ENCODE measurements at places on chromosomes 3 and 15.

DNA sequence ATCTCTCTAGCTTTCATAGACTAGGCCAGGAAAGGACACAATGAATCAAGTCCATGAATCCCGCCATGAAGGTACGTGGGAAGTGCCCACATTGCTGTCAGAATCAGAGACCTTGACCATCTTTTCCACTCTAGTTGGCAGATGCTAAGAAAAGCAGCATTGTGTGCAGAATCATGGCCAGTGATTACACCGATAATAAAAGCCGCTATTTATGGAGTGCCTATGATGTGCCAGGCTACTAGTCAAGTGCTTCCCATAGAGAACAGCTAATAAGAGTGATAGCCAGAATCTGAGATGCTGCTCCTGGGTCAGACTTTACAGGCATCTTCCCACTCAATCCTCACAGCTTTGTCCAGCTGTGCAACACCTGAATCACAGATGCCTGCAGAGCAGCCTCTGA lies 13.2 kb upstream of the RPL32 start:
- no peak for DNase-seq

DNA sequence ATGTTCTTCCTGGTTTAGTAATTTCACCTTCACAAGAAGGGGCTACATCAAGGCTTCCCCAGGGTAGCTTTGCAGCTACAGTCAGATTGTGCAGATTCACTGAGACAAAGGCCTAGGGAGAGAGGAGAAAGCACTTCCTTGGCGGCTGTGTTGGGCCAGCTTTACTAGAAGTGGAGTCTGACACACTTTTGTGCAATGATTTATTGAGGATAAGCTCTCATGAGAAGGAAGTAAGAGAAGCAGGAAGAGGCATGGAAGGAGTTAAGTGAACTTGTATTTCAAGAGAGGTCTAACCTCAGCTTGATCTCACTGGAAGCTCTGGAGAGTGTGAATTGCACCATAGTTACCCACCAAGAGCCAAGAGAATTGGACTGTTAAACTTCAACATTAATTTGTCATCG lies 78.9 kb downstream of the TGFBR2 start:
- DNase-seq: no peak

GRCh38 chr3:56885879-56886278 lies 84.1 kb upstream of the ARHGEF3 start:
- DNase-seq: no peak

- peak; percentile 30 for DNase-seq
Observed at GRCh38 chr15:87604857-87605446, 651.6 kb downstream of the NTRK3 start.

DNA sequence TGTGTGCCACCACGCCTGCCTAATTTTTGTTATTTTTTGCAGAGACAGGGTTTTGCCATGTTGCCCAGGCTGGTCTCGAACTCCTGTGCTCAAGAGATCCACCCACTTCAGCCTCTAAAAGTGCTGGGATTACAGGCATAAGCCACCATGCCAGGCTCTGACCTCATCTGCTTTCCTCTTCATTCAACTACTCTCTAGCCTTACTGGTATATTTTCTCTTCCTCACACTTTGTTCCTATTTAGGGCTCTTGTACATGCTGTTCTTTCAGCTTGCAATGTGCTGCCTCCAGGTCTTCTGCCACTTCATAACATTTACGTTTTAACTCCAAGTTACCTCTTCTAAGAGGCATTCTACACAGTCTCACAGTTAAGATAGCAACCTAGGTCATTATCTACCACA lies 34.9 kb downstream of the PIK3CB start:
- no peak for DNase-seq

DNA sequence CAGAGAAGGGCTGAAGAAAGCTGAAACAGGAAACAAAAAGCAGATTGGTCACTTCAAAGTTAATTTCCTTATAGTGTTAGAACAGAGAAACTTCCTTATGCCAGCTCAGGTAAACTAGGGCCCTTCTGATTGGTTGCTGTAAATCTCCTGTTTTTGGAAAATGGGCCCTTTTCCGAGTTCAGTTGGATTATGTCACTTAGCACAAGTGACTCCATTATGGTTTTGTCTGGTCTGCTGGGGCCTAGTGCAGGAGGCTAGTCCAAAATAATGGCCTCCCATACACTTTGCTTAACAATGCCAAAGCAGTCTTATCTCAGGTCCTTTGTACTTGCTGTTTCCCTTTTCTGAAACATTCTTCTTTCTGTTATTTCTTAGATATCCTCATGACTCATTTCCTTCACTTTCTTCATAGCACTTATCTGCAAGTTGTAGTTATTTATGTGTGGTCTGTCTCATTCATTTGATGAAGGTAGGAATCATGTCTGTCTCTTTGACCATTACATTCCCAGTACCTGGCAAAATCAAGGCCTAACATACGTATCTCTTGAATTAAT lies 7.7 kb upstream of the DCP1A start:
- DNase-seq: no peak

DNA sequence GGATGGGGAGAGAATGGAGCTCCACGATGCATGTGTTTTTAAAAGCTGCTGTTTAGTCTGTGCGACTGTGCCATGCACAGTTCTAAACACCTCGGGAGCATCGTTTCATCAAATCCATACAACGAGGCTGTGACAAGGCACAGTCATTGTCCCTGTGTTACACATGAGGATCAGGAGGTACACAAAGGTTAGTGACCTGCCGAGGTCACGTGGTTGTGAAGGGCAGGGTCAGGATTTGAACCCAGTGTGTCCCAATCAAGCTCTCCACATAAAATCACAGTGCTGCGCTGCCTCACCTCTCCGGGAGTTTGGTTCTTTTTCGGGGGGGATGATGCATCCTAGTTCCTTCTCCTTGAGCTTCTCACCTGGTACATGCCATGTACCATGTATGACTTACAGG lies 18.7 kb upstream of the KIF23 start:
- no peak for DNase-seq

GRCh38 chr3:186589121-186589520 lies 18.6 kb downstream of the DNAJB11 start:
- no peak for DNase-seq

GRCh38 chr3:41682382-41682781 lies 279.5 kb downstream of the ULK4 start:
- no peak for DNase-seq

- no peak for DNase-seq
Observed at GRCh38 chr15:74334127-74334526, 33.3 kb downstream of the CYP11A1 start.

- peak; percentile 59 for DNase-seq
Observed at GRCh38 chr3:11601446-11602238, 42.1 kb downstream of the VGLL4 start.

- DNase-seq: no peak
Observed at GRCh38 chr15:62732078-62732477, 310.5 kb upstream of the TPM1 start.

GRCh38 chr3:17941152-17941551 lies 198.7 kb upstream of the TBC1D5 start:
- DNase-seq: no peak

GRCh38 chr3:15313461-15313860 lies 18.9 kb downstream of the SH3BP5 start:
- DNase-seq: no peak

DNA sequence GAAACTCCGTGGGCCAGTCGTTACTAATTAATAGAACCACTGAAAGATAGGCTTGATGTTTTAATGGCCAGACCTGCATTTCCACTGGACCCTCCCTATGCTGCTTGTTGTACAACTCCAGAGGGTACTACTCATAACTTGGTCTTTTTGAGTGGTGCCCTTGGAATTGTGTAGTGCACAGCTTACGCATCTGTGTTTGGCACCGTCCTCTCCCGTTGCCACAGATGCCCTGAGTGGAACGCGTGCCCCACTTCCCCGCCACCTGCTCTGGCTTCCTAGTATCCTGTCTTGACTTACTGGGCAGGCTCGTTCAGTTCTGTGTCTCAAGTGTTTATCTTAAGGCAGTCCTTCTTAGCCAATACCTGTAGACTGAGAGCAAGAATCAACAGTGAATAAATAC lies 78.7 kb downstream of the USP13 start:
- no peak for DNase-seq

DNA sequence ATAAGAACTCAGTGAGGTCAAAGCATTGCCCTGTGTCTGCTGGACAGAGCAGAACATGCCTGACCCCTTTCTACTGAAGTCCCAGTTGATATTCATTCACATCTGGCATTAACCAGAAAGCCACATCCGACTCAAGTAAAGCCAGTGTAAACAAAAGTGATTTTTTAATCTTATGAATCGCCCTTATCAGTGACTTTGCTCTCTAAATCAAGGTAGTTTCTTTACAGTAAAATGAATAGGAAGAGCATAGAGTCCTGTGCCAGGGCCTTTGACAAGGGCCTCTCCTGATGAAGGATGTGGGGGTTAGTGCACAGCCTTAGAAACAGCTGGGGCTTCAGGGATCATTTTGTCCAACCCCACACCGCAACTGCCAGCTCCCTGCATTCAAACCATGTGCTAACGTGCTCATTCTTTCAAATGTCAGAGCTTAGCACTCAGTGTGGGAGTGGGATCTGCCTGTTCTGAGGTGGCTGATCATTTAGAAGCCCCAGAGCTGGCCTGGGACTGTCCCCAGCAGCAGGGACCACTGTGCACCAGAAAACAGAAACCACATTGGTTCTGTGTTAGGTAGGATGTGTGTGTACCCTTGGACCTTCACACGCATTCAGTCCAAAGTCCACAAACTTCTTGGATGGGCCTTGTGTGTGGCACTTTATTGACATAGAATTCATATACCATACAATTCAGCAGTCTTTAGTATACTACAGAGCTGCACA lies 55.3 kb downstream of the CCR4 start:
- no peak for DNase-seq

- DNase-seq: no peak
Observed at GRCh38 chr3:112635674-112636073, 5.3 kb downstream of the CCDC80 start.

GRCh38 chr15:36080759-36081158 lies 498.7 kb upstream of the CDIN1 start:
- no peak for DNase-seq

DNA sequence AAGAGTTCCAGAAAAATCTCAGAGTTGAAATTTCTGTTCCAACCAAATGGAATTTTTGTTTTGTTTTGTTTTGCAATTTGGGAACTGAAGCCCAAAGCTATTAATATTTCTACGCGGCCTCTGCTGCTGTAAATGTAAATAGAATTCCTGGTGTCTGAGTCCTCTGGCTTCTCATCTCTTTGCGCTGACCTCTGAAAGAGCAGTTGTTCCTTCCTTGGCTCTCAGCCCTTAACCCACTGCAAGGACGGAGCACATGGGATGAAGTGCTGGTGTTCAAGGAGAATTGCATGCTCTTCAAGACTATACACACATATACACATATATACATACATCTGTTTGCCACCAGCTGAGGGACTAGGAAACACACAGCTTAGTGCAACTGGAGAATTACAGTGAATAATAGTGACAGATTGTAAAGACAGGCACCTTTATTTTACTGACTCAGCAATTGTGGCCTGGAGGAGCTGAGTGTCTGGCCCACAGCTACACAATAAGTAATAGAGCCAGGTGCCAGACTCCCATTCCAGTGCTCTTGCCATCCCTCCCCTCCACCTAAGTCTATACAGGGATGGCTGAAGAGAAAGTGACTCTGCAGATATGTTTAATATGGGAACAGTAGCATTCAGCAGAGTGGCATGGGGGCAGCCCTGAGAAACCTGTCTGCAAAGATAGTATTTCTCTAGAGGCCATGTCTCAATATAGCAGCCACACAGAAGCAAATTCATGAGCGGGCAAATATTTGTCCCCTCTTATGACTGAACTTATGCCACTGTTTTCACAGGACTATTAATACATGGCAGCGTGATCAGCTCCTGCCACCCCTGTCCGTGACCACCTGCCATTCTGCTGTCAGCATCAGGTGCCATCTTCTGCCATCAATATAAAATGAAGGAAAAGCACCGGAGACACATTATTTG lies 42.3 kb downstream of the NEK10 start:
- no peak for DNase-seq

DNA sequence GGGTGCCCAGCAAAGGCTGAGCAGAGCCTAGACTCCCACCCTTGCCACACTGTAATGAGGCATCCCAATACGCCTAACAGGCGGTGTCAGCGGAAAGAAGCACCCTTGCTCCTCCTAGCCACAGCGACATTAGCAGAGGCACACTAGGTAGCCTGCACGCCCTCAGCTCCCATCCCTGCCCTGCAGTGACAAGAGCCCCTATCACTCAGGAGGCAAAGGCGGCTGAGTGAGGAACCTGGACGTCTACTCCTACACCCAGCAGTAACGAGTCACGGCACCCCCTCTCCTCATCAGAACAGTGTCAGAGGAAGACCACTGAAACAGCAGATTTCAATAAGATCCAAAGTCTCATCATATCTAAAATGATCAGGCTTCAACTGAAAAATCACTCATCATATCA lies 12.0 kb upstream of the MAP6D1 start:
- no peak for DNase-seq

- no peak for DNase-seq
Observed at GRCh38 chr3:174767406-174767805, 91.7 kb upstream of the NAALADL2 start.

DNA sequence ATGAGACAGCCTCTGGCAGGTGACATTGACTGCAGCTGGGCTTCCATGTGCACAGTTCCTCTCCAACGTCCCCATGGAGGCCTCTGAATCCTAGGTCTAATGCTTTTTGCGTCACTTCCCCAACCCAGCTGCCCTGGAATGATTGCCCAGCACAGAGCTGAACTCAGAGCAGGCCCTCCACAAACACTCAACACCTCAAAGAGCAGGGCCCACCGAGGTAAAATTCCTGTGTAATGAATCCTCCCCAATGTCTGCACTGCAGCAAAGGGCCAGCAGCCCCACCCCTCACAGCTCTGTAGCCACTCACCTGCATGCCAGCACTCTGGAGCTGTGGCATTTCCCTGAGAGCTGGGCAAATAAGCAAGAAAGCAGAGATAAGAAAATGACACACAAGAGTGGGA lies 42.6 kb upstream of the DUSP7 start:
- DNase-seq: no peak

GRCh38 chr3:168581771-168582225 lies 486.1 kb upstream of the GOLIM4 start:
- DNase-seq: peak; percentile 24

DNA sequence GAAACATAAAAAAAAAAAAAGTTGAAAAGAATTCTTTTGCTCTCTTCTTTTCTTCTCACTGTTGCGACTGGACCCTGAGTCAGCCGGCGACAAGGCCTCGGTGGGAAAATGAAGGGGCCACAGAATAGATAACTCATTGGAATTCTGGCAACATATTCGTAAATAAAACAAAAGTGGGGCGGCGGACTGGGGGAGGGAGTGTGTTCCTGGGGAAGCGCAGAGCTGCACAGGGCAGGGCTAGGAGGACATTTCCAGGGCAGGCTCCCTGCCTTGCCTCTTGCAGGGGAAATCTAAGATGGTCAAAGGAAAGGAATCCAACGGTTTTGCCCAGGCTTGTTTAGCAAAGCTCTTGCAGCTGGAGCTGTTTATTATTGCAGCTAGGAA lies 1042.8 kb upstream of the NR2F2 start:
- no peak for DNase-seq

DNA sequence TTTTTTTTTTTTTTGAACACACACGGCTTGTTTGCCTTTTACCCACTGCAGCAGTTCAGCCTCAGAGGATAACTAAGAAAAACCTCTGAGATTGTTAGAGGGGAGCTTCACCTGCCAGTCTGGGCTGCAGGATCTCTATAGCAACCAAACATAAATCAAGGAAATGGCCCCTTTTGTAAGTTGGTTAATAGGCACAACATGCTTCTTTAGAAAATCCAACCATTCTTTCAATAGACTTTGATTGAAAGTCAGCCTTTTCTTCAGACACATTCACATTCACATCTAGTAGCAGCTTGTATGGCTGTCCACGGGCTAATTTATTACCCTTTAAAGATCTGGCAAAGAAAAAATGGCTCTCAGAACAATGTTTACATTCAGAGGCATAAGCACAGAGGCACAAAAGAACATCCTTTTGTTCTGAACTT lies 136.6 kb upstream of the RARB start:
- DNase-seq: no peak

Measured in H7 (cell line).